IPS DF 6.9 (cell line): ENCODE measurements at places on chromosomes 7 and 10.

GRCh38 chr10:131930150-131930549 is 29.3 kb downstream of the PPP2R2D start:
- peaks cover 6% of the 10 kb centered on the region; the same call in 1 of the 2 replicates for H3K4me1 ChIP-seq
- no peak for DNase-seq
- H3K36me3 ChIP-seq = no peaks in the 10 kb centered on the region
- H3K27ac ChIP-seq = no peak overlapping the region
- H3K27me3 ChIP-seq = no peaks in the 10 kb centered on the region

DNA sequence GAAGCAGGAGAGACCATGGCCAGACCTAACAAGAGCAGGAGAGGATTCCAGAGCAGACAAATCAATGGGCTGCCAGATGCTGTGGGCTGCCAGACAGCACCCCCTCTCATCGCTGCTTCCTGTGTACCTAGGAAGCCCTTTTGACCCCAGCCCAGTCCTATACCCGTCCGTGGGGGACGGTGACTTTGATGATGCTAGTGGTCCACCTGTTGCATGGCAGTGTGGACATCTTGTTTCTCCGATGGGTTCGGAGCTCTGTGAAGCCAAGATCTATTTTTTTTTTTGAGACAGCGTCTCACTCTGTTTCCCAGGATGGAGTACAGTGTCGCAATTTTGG is 18.2 kb upstream of the GDI2 start:
- no peak overlapping the region for H3K4me3 ChIP-seq
- H3K27ac ChIP-seq = no peak overlapping the region
- no peaks in the 10 kb centered on the region for H3K27me3 ChIP-seq

GRCh38 chr7:89334797-89335196 is 539.3 kb upstream of the TEX47 start:
- no peak overlapping the region for H3K4me3 ChIP-seq
- H3K27ac ChIP-seq = no peak overlapping the region
- DNase-seq = no peak
- H3K27me3 ChIP-seq = no peaks in the 10 kb centered on the region
- no peaks in the 10 kb centered on the region for H3K36me3 ChIP-seq

DNA sequence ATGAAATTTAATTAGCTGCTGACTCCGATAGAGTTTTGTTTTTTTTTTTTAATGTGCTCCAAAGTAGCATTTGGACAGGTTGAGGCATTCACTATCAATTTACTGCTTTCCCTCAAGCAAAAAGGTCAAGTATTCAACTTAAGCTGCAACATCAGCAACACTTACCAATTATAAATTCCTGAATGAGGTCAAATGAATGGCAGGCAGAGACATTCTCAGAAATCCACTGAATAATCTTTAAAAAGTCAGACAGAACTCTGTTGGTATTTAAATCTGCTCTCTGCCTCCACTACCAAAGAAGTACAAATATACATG is 62.8 kb downstream of the GSAP start:
- DNase-seq = no peak
- H3K4me1 ChIP-seq = peaks cover 2% of the 10 kb centered on the region; the same call in 1 of the 2 replicates
- no peak overlapping the region for H3K4me3 ChIP-seq
- H3K27me3 ChIP-seq = no peaks in the 10 kb centered on the region
- H3K36me3 ChIP-seq = no peaks in the 10 kb centered on the region

GRCh38 chr7:142478479-142479220 is 220.8 kb upstream of the PRSS58 start:
- H3K27ac ChIP-seq = no peak overlapping the region
- no peaks in the 10 kb centered on the region for H3K27me3 ChIP-seq
- 0 out of 2 replicates have a peak, but pooled peaks cover 2% of the 10 kb centered on the region for H3K4me1 ChIP-seq
- H3K4me3 ChIP-seq = no peak overlapping the region
- peak; percentile 45 for DNase-seq

DNA sequence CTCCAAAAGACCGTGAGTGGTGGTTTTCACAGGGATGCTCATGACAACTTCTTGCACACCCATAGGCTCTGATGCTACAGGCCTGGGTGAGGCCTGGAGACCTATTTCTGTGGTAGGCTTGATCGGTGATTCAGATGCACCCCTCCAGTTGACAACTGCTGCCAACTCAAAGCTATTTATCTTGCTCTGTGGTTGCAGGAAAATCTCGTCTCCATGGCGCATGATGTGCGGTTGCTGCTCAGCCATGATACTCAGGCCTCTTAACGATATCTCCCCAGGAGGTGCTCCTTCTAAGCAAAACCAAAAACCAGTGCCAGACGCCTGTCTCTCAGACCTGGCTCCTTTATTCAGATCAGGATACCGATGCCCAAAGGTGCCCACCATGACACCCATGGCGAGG is 31.4 kb downstream of the C10orf90 start:
- H3K4me3 ChIP-seq = no peak overlapping the region
- H3K27ac ChIP-seq = no peak overlapping the region
- no peaks in the 10 kb centered on the region for H3K36me3 ChIP-seq
- no peak for DNase-seq
- H3K4me1 ChIP-seq = no peaks in the 10 kb centered on the region; the same call in 1 of the 2 replicates

- no peaks in the 10 kb centered on the region for H3K36me3 ChIP-seq
- DNase-seq = peak; percentile 25
- H3K27me3 ChIP-seq = peaks cover 1% of the 10 kb centered on the region; the same call in 1 of the 2 replicates
- H3K27ac ChIP-seq = no peak overlapping the region
- H3K4me3 ChIP-seq = no peak overlapping the region
Observed at GRCh38 chr10:78875331-78875877, 193.4 kb upstream of the ZMIZ1 start.

DNA sequence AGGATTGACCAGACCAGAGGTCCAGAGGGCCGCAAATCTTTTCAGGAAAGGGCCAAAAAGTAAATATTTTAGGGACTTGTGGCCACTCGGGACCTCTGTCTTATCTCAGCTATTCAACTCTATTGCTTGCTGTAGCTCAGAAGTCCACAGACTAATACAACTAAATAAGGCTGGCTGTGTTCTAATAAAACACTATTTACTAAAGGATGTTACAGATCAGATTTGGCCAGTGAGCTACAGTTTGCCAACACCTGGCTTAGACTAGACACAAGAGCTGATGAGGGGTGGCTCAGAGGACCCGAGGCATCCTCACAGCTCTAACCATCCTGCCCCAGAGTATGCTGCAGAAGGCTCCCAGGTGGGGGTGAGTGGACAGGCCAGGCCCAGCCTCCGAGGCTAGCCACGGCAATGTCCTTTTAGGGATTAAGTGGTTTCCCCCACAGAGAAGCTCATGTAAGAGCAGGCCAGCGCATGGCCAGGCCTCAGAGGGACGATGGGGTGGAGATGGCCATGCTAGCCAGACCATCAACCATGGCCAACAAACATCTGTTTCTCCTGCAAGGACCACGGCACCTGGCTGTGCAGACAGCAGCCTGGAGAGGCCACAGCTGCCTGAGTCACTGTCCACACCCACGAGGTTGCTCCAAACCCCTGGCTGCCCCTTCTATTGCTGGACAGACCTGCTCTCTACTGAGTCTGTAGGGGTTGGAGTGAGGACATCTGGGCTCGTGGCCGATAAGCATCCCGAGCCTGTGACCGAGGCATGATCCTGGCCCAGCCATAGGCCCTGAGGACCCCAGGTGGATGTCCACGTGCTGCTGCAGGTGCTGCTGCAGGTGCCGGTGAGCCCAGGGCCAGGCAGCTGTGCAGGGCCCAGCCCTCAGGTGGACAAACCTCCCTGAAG is 76.5 kb downstream of the AFAP1L2 start:
- no peaks in the 10 kb centered on the region for H3K36me3 ChIP-seq
- no peaks in the 10 kb centered on the region for H3K27me3 ChIP-seq
- no peaks in the 10 kb centered on the region for H3K4me1 ChIP-seq
- no peak overlapping the region for H3K27ac ChIP-seq
- H3K4me3 ChIP-seq = no peak overlapping the region
- no peak for DNase-seq

- DNase-seq = no peak
- peaks cover 5% of the 10 kb centered on the region for H3K4me1 ChIP-seq
- no peaks in the 10 kb centered on the region for H3K27me3 ChIP-seq
- H3K4me3 ChIP-seq = no peak overlapping the region
- H3K36me3 ChIP-seq = no peaks in the 10 kb centered on the region
Observed at GRCh38 chr7:24384362-24385030, 100.5 kb downstream of the NPY start.

- H3K36me3 ChIP-seq = no peaks in the 10 kb centered on the region
- peak overlapping the region; percentile 45; the same call in 1 of the 2 replicates for H3K4me3 ChIP-seq
- H3K27me3 ChIP-seq = peaks cover 13% of the 10 kb centered on the region; the same call in 1 of the 2 replicates
- no peaks in the 10 kb centered on the region for H3K4me1 ChIP-seq
Observed at GRCh38 chr7:12570168-12570533, 369 bp upstream of the SCIN start.

GRCh38 chr7:140342727-140343514 is 55.4 kb downstream of the SLC37A3 start:
- H3K4me1 ChIP-seq = no peaks in the 10 kb centered on the region
- peaks cover 9% of the 10 kb centered on the region; the same call in 1 of the 2 replicates for H3K36me3 ChIP-seq
- no peak overlapping the region for H3K4me3 ChIP-seq
- no peak overlapping the region for H3K27ac ChIP-seq

DNA sequence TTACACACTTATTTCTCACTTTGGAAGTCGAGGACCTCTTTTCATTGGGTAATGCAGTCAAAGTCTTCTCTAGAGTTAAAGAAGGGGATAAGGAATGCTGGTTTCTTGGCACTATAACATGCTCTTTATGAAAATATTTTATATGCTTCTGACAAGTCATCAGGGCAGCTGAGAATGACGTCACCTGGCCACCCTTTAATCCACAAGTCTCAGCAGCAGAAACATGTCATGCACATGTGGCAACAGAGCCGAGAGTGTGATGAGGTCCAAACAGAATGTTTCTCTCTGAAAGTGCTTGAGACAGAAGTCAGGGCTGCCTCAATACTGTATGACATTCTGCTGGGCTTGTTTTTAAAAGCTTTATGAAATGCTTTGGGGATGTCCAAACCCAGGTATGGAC is 63.5 kb upstream of the C10orf90 start:
- no peaks in the 10 kb centered on the region for H3K27me3 ChIP-seq
- no peaks in the 10 kb centered on the region; the same call in 1 of the 2 replicates for H3K4me1 ChIP-seq
- H3K27ac ChIP-seq = no peak overlapping the region
- H3K4me3 ChIP-seq = no peak overlapping the region

DNA sequence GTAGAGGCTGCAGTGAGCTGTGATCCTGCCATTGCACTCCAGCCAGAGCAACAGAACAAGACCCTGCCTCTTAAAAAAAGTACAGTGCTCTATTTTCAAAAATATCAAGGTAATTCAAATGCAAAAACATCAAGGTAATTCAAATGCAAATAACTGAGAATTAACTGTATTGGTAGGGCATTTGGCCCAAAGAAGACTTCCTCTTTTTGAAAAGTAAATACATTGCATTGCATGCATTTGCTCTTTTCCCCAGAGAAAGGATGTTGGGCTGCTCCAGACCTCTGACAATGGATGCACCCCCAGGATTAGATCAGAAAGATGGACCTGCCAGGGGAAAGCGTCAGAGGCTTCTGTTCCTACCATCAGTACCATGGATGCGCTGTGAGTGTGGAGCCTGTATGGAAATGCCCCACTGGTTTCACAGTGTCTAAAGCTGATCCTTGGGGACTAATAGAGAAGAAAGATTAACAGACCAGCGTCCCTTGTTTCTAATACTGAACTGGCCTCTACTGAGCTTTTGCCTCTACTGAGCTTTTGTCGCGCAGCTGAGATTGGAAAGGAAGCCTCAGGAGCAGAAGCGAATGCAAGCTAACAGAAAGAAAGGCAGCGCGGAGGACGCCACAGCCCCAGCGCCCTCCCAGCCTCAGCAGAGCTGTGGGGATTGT is 93.5 kb upstream of the LYZL2 start:
- H3K27ac ChIP-seq = no peak overlapping the region
- H3K4me3 ChIP-seq = no peak overlapping the region
- H3K36me3 ChIP-seq = no peaks in the 10 kb centered on the region
- H3K4me1 ChIP-seq = no peaks in the 10 kb centered on the region
- no peak for DNase-seq

DNA sequence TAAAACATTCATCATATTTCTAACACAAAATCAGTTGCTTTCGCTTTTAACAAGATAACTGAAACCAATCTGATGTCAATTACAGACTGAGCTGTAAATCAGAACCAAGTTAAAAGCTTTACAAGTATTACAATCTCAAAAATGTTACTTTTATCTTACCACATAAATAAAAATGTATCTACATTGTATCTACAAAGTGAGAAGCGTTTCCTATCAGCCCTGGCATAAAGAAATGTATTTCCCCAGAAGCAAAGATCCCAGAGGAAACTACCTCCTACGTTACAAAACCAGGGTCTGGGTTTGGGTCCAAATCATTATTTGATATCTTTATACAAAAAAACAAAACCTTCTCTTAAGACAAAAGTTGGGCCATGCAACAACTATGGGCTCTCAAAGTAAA is 2.6 kb downstream of the SMURF1 start:
- no peaks in the 10 kb centered on the region for H3K27me3 ChIP-seq
- DNase-seq = no peak
- H3K27ac ChIP-seq = no peak overlapping the region
- no peak overlapping the region for H3K4me3 ChIP-seq

- no peaks in the 10 kb centered on the region for H3K27me3 ChIP-seq
- no peak overlapping the region for H3K4me3 ChIP-seq
- no peaks in the 10 kb centered on the region; the same call in 1 of the 2 replicates for H3K4me1 ChIP-seq
- H3K36me3 ChIP-seq = no peaks in the 10 kb centered on the region
- no peak for DNase-seq
Observed at GRCh38 chr7:143452495-143452894, 9.2 kb downstream of the TAS2R60 start.

- no peak for DNase-seq
- peaks cover 1% of the 10 kb centered on the region; the same call in 1 of the 2 replicates for H3K4me1 ChIP-seq
- peaks cover 96% of the 10 kb centered on the region for H3K27me3 ChIP-seq
Observed at GRCh38 chr10:101224060-101224909, 5.0 kb downstream of the LBX1 start.

GRCh38 chr7:24595671-24596418 is 22.6 kb downstream of the PALS2 start:
- DNase-seq = no peak
- H3K27ac ChIP-seq = no peak overlapping the region
- no peaks in the 10 kb centered on the region for H3K36me3 ChIP-seq
- H3K4me1 ChIP-seq = no peaks in the 10 kb centered on the region
- H3K4me3 ChIP-seq = no peak overlapping the region

DNA sequence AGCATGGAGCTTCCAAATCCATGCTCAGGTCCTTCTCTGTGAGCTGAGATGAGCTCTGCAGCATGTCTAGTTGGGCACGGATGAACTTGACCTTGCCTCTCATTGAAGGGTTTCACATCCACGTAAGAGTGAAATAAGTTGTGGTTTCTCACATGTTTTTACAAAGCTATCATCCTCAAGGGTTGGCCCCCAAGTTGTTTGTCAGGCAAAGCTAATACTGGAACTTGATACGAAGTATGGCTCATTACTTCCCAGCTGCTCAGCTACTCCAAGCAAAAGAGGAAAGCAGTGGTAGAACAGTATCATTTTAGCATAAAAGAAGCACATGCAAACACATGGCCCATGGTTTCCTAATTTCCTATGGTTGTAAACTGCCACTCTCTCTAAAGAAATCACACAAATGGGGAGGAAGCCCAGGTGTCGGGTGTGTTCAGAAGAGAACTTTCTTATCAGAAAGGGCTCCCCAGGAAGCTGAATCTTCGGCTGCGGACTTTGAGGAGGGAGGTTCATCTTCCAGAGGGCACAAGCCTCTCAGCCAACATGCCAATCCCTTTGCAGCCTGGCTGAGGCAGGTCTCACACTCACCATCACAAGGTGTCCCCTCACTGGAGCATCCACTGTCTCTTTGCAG is 45.3 kb downstream of the PDLIM1 start:
- H3K27ac ChIP-seq = no peak overlapping the region

- H3K27ac ChIP-seq = no peak overlapping the region
- H3K27me3 ChIP-seq = no peaks in the 10 kb centered on the region
- no peaks in the 10 kb centered on the region for H3K36me3 ChIP-seq
- H3K4me1 ChIP-seq = no peaks in the 10 kb centered on the region; the same call in 1 of the 2 replicates
- H3K4me3 ChIP-seq = no peak overlapping the region
- DNase-seq = no peak
Observed at GRCh38 chr10:13086056-13086455, 13.9 kb upstream of the OPTN start.

GRCh38 chr7:14598978-14599377 is 303.6 kb downstream of the DGKB start:
- H3K4me1 ChIP-seq = no peaks in the 10 kb centered on the region
- H3K27ac ChIP-seq = no peak overlapping the region
- DNase-seq = no peak
- H3K4me3 ChIP-seq = no peak overlapping the region
